ENCODE measurements at places on chromosomes 4 and X. TPM values are rescaled to one million over a fixed set of nuclear protein-coding genes. Genes with fewer than 3 reads are reported as not detected.

MAB21L2 gene
- total RNA-seq = not detected

TRIM61 gene
- not detected for total RNA-seq

INTU gene
- total RNA-seq = 2.3 TPM

ADAMTS3 gene
- 0.06 TPM for total RNA-seq

SEL1L3 gene
- total RNA-seq = 25.1 TPM

PCDH7 gene
- 0.03 TPM for total RNA-seq

AMBN gene
- total RNA-seq = not detected

PLS3 gene
- 192 TPM for total RNA-seq

TEX13B gene
- total RNA-seq = not detected

GABRE gene
- total RNA-seq = 33.7 TPM

IL2RG gene
- 0.21 TPM for total RNA-seq

All from A549 treated with RU486 at 1 μM for 4 hours (cell line).